NCI-H510A treated with DMSO at 0.1 percent for 48 hours (cell line): ENCODE measurements at places on chromosomes 6 and 20.

- no peak for DNase-seq
Measured at GRCh38 chr6:45741437-45742171, 274.1 kb downstream of the CLIC5 start.

DNA sequence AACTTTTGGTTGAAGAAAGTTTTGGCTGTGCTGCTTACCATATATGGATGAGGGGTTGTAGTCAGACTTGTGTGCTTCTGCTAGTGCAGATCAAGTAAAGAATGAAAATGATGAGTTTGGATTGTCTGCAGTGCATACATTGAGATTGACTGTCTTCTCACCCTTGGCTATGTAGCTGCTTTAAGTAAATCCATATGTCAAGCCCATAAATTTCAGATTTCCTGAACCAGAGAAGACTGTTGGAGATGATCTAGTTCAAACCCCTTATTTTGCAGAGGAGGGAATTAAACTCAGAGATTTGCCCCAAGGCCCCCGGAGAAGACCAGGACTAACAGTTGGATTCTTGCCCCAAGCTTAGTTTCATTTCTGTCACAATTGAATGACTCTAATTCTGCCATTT is 67.2 kb downstream of the PKIB start:
- DNase-seq: no peak

DNA sequence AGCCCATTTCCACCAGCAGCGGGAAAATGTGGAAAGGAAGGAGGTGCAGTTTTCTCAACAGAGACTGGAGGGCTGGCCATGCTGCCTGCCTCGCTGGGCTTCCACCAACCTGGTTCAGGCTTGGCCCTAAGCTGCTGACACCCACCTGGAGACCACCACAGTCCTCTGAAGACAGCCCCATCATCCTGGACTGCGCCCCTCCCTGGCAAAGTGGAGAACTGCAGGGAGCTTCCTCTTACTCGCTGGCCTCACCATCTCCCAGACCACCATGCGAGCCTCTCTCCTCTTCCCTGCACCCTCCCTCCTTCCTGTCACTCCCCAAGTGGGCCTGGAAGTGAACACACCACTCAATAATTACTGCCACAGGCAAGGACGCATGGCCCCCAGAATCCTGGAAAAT is 71.5 kb downstream of the PSMG4 start:
- no peak for DNase-seq

GRCh38 chr20:63082939-63083735 is 76.4 kb upstream of the BHLHE23 start:
- DNase-seq: no peak

DNA sequence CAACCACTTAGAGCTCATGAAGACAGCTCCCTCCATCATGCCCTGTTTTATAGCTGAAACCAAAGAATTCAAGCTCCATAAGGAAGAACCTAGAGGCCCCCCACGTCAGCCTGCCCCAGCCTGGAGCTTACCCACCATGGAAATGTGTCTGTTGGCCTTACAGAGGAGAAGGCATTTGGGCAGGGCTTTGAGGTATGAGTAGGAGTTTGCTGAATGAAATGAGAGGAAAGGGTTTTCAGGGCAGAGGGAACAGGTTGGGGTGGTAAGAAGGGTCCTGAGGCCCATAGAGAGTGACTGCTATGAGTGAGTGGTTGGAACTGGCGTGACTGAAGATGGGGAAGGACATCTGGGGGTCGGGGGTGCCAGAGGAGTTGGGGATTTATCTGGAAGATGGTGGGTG is 12.7 kb upstream of the GATA5 start:
- no peak for DNase-seq

GRCh38 chr6:36847152-36847551 is 7.9 kb upstream of the CPNE5 start:
- no peak for DNase-seq

DNA sequence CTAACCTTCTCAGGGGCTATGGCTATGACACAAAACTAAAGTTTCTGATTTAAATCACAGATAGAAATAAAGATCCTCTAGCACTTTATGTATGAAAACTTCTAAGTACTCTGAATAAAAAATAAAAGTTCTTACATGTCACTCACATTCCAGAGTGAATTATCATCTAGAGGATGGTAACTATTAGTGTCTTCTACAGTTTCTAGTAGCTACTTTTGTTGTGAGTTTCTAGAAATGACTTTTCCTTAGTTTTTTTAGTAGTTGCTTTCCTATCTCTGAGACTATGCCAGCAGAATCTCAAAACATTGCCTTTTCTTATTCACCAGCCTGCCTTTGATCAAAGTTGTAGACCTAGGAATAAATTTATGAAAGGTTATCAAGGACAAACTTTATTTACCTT is 10.1 kb downstream of the ZNF318 start:
- no peak for DNase-seq

GRCh38 chr6:44531442-44532015 is 144.0 kb downstream of the CDC5L start:
- no peak for DNase-seq

GRCh38 chr6:15937602-15938001 is 191.3 kb upstream of the MYLIP start:
- DNase-seq: no peak
